Pons (tissue), 1 donor: ENCODE measurements at places on chromosomes 12 and 14.

- no peak for DNase-seq
Measured at GRCh38 chr12:132544080-132544397, 54.1 kb downstream of the FBRSL1 start.

- DNase-seq, result no peak
Measured at GRCh38 chr12:124743479-124744272, 120.0 kb downstream of the SCARB1 start.

DNA sequence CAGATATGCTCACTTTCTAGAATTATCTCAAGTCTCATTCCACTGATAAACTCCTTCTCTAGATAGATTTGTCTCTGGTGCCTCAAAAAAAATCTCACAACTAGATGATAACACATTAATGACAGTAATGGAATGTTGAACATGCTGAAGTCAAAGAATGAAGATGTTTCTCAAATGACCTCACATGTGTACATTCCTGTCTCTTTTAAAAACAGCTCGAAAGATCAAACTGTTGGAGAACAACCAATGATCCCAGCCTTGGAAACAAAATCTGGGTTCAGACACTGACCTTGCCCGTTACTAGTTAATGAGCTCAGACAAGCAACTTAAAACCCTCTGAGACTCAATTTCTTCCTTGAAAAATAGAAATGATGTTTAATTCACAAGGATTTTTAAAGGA is 44.7 kb upstream of the KCNJ8 start:
- no peak for DNase-seq

DNA sequence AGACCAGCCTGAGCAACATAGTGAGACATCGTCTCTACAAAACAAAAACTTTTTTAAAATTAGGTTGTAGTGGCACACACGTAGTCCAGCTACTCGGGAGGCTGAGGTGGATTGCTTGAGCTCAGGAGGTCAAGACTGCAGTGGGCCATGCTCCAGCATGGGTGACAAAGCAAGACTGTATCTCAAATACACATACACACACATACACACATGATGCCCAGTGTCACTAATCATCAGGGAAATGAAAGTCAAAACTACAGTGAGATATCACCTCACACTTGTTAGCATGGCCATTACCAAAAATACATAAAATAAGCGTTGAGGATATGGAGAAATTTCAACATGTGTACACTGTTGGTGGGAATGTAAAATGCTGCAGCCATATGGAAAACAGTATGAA is 33.2 kb upstream of the KICS2 start:
- DNase-seq, result no peak

DNA sequence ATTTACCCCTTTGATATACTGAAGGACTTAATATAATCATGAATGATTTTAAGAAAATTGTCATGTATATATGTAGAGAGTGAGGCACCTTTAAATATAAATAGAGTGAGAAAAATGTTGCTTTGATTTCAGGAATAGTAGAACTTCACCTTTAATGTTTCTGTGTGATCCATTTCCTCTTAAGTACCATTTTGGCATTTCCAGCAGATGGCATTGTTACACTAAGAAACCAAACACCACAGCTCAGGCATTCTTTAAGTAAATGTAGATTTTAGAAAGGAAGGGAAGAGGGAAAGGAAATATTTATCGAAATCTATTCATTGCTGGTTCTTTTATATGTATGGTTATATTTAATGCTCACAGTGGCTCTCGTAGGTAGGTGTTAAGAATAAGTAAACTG is 556.7 kb upstream of the FBXO33 start:
- peak; percentile 60 for DNase-seq

GRCh38 chr12:4829793-4830162 is 79.9 kb upstream of the KCNA1 start:
- no peak for DNase-seq

DNA sequence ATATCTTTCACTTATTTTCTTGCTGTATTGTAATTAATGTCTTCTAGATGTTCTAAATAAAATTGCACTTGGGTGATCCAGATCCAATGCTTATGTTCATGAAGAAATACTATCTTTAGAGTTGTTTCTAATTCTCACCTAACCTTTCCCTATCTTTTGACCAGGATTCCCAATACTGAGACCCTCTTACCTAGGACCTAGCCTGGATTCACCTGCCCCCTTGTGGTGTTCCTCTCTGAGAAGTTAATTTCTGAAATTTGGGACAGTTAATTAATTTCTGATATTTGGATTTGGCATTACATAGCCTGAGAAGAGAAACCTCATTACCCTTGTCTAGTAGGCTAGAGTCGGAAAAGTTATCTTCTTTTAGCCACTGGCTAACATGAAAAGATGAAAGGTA is 29.5 kb downstream of the FOXA1 start:
- DNase-seq, result no peak

DNA sequence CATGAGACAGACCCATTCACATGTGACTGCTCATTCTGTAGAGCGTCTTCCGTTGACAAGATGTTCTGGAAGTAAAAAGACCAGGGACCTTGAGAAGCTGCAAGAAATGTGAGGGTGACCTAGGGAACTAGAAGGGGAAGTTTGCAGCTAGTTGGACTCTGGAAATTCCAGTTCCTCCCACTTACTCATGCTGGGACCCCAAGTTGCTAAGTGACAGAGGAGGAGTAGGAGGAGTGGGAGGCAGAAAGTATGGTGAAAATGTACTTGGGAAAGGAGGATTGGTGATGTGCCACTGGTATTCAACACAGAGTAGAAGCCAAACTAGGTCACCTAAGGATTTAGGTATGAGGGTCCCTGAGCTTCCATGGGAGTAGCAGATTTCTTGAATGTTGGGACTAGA is 132.4 kb downstream of the KCNA5 start:
- DNase-seq, result no peak

DNA sequence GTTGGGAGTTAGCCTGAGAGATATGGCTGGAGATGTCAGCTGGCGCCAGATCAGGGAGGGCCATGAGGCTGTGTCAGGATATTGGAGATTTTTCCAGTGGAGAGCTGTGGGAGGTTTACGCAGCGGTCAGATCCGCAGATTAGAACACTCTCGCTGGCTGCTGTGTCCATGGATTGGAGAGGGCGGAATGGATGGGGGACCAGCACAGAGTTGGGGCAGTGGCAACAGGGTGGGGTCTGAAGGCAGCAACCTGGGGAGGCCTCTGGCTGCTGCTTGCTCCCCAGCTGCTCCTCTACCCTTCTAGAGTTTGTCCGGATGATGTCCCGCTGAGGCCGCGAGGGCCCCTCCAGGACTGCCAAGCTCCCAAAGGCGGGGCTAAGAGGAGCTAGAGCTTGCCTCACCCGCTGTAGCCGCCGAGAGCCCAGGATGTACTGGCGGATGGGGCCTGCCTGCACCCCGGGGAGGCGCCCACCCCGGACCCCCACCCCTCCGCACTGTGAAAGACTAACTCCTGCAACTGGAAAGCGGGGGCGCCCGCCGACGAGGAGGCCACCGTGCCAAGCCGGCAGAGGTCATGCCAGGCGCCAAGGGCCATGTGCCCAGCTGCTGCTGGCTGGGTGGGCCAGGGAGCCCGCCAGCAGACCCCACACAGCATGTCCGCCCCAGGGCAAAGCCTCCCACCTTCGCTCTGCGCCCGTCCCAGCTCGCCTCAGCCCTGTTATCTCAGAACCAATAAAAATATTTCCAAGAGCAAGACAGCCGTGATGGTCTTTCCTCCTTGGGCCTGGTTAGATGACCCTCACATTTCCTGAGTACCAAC is 20.2 kb upstream of the MLEC start:
- DNase-seq, result no peak

- DNase-seq, result no peak
Measured at GRCh38 chr12:78036874-78037273, 206.2 kb downstream of the NAV3 start.

GRCh38 chr12:58248599-58248998 is 307.2 kb downstream of the ATP23 start:
- no peak for DNase-seq

DNA sequence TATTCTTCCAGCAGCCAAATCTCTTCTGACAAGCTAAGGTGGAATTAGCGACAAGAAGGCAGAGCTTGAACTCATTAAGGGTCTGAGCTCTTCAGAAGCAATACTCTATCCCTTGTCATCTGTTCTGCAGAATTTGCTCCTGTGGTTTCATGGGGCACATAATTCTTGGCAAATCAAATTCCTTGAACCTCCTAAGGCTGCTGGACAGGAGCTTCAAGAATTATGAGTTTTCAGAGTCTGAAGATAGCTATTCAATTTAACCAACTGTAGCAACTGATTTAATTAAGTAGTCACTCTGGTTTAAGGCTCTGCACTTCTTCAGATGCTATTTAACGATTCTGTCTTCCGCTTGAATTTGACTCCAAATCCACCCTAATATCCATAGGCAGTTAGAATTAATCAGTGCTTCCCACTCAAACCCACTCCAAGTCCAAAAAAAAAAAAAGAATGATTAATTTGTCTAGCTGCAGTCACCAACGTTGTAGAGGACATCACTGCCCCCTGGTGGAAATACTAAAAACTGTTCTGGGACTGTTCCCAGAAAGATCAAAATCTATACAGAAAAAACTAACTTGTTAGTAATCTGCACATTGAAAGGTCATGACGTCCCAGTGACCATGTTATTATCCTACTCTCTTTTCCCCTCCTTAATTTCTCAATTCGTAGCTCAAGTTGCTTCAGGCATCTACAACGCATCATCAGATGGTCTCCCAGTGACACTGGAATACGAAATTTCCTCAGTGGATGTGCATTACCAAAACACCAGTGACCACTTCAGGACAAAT is 169.9 kb downstream of the KIF21A start:
- peak; percentile 37 for DNase-seq

- DNase-seq, result no peak
Measured at GRCh38 chr12:106288494-106289195, 13.9 kb upstream of the TCP11L2 start.

GRCh38 chr14:100155756-100156616 is 3.5 kb downstream of the DEGS2 start:
- no peak for DNase-seq

GRCh38 chr12:42163913-42164312 is 19.2 kb upstream of the GXYLT1 start:
- DNase-seq, result no peak

DNA sequence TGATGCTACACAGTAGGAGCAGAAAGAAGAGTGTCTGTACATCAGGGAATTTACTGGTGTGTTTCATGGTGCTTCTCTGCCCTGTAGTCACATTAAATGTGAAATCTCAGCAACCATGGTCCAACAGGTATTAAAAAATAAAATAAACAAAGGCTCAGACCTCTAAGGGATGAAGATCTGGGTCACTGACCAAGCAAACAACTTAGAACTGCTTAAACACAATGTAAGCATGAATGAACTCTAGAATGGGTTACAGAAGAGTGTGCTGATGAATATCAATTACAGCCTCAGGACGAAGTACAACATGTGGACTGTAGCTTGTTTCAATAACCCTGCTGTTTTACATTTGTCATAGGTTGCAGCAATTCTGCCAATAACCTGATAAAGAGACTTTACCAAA is 47.4 kb downstream of the SLC35F4 start:
- no peak for DNase-seq
